T-helper 17 cell (primary cell): ENCODE measurements at places on chromosomes 4 and X.

DNA sequence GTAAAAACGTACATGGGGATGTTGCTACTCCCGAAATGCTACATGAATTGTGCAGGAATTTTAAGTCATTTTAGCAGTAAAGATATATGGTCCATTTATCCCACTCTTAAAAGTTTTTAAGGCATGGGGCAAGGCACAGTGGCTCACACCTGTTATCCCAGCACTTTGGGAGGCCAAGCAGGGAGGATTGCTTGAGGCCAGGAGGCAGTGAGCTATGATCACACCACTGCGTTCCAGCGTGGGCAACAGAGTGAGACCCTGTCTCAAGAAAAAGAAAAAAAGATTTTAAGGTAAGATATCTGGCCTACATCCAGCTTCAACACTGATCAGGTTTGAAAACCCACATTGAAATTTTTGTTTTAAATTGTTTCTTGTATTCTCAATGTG lies 1.2 kb upstream of the SEC24D start:
- no peak for DNase-seq

- no peak for DNase-seq
These were observed 14.0 kb downstream of the DIPK2B start for GRCh38 chrX:45186643-45187026.

GRCh38 chr4:141759796-141760425 lies 123.5 kb downstream of the IL15 start:
- DNase-seq, result no peak

- no peak for DNase-seq
These were observed 588.9 kb downstream of the ZNF674 start for GRCh38 chrX:45956191-45956870.

DNA sequence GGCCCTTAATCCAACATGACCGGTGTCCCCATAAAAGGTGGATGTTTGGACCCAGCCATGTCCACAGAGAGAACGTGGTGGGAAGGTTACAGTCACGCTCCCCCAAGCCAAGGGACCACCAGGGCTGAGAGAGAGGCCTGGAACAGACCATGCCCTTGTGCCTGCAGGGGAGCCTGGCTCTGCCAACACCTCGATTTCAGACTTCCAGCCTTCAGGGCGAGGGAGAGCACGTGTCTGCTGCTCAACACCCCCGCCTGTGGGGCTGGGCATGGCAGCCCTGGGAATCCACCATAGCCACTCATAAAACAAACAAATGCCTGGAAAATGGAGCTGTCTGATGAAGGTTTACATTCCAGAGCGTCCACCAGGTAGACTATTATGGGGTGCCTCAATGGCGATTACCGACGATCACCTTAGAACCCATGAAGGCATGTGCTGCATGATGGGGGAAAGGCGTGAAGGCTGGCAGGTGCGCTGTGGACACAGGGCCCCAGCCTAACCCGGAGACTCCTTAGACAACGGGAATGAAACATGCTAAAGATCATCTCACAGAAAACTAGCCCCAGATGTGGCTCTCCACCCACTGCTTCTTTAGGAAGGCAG lies 42.3 kb upstream of the HMX1 start:
- no peak for DNase-seq

- no peak for DNase-seq
These were observed 1150.1 kb downstream of the STIM2 start for GRCh38 chr4:28010577-28011240.

- DNase-seq, result no peak
These were observed 5.8 kb upstream of the POU4F2 start for GRCh38 chr4:146632770-146633470.

- DNase-seq, result no peak
These were observed 219.7 kb upstream of the TENM3 start for GRCh38 chr4:182023469-182023868.

DNA sequence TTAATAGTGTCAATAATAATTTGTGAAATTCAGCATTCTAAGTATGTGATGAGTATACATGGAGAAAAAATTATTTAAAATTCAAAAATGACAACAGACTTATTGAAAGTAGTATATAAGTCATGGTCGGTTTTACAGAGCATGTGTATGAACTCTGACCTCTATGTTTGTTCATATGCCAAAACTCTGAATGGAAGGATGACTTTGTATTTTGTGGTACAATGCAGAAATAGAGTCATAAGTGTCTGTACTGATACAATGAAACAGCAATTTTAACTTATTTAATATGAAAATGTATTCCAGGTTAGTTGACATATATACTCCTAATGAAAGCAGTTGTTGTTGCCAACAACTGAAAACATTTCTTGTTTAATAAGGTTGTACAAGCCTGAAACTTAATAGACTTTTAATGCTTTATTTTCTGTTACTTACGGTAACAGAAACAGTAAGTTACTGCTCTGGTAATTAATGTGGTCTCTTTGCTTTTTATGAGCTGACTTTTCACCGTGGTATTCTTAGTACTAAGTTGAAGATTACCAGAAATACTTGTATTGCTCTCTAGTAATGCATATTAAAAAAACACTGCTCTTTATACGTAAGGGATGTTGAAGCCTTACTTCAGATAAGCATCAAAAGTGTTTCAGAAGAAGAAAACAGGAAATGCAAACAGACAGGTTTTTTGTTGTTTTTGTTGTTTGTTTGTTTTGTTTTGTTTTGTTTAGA lies 1.9 kb downstream of the UBE2K start:
- DNase-seq, result no peak

GRCh38 chr4:86939729-86940575 lies 5.1 kb downstream of the AFF1 start:
- no peak for DNase-seq

DNA sequence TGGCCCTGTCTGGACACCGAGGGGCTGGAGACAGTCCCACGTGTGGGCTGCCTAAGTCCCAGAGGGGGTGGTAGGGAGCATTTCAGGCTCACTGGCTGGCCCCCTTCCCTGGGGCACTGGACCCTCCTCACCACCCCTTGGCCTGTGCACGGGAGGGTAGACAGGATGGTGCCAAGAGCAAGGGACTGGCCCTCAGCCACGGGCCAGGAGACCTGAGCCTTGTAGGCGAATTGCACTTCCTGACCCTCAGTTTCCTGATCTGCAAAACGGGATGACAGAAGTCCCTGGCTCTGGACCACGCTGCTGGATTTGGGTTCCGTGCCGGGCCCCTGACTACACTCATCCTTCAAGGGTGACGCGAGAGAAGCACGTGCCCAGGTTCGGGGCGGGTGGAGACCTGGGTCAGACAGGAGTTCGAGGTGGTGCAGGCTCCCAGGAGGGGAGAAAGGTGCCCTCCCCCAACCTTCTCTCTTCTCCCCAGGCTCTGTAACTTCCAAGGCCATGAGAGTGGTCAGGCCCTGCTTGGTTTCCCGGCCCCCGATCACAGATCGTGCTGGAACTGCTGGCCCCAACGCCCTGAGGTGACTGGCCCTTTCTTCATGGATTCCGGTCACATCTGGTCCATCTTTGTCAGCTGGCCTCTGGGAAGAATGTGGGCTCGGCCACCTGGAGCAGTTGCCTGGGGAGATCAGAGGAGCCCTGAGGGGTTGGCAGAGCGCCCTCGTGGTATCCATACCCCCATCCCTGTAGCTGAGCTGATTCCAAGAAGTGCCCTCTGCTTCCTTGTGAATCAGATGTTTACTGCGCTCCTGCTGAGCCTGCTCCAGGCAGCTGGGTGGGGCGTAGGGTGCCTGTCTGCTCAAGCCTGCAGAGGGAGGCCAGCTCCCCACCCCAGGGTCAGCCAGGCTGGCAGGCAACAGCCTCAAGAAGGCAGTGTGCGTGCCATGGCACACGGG lies 3.3 kb downstream of the SH3BP2 start:
- DNase-seq, result peak; percentile 9

DNA sequence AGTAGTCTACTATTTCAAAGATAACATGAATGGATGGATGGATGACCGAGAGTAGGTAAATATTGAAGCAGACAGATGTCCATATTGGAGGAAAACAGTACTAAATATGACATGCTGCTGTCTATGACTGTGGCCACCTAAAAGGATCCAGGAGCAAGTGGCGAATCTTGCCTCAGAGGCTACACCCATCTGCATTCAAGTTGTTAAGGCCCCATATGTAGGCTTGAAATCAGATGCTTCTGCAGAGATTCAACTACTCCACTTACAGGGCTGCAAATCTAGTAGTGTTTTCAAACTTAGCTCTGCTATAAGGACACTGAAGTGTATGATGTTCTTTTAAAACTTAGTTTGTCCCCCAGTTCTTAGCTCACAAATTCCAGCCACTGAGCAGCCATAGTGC lies 28.9 kb downstream of the SEPSECS start:
- DNase-seq, result no peak

DNA sequence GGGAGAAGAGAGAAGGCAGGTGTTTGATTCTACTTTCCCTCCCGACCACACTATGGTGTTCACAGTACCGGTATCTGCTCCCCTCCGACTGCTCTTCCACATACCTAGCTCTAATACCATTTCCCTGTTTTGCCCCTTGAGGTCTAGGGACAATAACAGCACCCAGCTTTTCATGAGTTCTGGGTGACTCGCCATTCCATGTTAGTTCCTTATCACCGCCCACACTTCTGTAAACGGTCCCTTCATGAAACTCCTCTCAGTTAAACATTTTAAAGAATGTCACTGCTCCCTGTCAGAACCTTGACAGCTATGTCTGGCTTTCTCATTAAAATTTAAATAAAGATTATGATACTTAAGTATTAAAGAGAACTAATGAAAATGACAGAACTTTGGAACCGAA lies 136.7 kb downstream of the ADAMTS3 start:
- DNase-seq, result no peak

- no peak for DNase-seq
These were observed 541.4 kb upstream of the BOD1L1 start for GRCh38 chr4:14168919-14169318.

GRCh38 chr4:88017516-88018297 lies 10.3 kb downstream of the PKD2 start:
- DNase-seq, result no peak

DNA sequence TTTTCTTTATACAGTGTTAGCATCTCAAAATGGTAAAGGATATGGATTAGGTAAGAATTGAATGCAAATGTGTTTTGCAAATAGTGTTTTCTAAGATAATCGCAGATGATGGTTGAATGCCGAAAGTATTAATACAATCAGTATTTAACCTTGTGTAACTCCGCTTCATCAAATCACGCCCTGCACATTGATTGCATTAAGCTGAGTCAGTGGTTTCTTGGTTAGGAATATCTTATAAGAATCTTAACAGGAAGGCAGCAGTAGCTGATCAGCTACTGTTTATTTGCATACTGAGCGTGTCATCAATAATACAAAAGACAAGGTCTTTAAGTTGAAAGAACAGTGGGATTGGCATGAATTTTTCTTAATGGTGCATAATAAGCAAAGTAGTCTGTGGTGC lies 545.4 kb downstream of the RPA4 start:
- no peak for DNase-seq

DNA sequence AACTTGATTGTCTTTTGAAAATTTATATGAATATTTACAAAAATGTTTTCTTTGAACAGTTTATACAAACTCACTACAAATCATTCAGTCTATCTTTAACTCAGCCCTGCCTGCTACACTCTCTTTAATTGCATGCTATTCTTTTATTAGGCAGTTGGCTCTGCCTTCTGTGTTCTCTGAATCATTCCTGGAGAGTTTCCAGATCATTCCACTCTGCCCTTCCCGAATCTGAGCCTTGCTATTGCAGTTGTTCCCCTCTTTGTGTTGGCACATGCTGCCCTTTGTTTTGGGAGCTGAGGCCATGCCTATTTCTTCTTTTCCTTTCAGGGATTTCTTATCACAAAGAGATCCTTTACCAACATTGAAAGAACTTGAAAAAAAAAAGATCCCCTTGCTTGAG lies 8.7 kb upstream of the TECRL start:
- no peak for DNase-seq
